ENCODE measurements at places on chromosomes 16 and 17. TPM values are rescaled to one million over a fixed set of nuclear protein-coding genes. Genes with fewer than 3 reads are reported as not detected.

Gene TTYH2
- total RNA-seq: 2.0 TPM

Gene KRT15
- total RNA-seq: 5.1 TPM

Gene TMEM100
- total RNA-seq: not detected

Gene TP53TG3C
- not detected for total RNA-seq

Gene TMEM114
- not detected for total RNA-seq

Gene ANKS4B
- 0.08 TPM for total RNA-seq

Gene ACSM2A
- not detected for total RNA-seq

Gene TOX3
- 0.23 TPM for total RNA-seq

Gene PKD1
- 65.1 TPM for total RNA-seq

Gene KRT33A
- total RNA-seq: not detected

Gene ACAP1
- total RNA-seq: 3.1 TPM

Gene EXOC3L1
- total RNA-seq: 0.27 TPM

Gene NOG
- 1.00 TPM for total RNA-seq

Gene ENKD1
- total RNA-seq: 12.4 TPM
